Amygdala (tissue), 56 donors: ENCODE measurements at places on chromosomes 11 and 22.
A peak's percentile ranks its signal among the peaks of the same experiment; 100 is the strongest.

- no peak for DNase-seq
Measured at GRCh38 chr11:87022254-87022653, 15.5 kb upstream of the TMEM135 start.

- no peak for DNase-seq
Measured at GRCh38 chr11:34030382-34030781, 21.1 kb upstream of the CAPRIN1 start.

GRCh38 chr11:29432719-29433325 is 584.0 kb downstream of the KCNA4 start:
- no peak for DNase-seq

DNA sequence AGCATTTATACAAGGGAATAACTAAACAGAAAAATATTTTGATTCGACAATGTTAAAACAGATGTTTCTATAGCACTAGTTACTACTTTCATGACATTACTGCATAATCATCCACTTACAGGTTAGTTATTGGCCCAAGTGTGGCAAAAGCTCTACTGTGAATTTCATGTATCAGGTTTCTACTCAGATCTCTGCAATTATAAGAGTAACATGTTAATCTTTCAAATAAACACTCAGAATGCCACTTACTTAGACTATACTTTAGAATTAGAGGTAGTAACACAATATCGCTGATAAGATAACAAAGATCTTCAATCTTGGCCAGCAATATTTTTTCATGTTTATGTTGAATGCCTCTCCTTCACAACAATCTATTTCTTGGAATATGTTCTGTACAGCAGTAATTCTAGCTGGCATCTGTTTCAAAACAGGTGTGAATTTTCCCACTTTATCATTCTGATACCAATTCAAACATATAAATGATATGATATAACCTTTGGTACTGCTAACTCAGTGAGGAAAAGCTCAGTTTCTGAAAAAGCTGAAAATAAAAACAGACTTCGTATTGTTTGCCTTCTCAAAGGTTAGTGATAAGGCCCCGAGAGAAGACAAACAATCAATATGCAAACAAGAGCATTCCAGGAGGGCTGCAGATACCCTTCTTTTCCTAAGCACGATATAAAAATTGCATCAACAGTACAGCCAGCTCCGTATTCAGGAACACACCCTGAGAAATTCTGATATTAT is 11.0 kb upstream of the CCDC34 start:
- no peak for DNase-seq

- DNase-seq: no peak
Measured at GRCh38 chr22:45203150-45203951, 37.3 kb downstream of the KIAA0930 start.

DNA sequence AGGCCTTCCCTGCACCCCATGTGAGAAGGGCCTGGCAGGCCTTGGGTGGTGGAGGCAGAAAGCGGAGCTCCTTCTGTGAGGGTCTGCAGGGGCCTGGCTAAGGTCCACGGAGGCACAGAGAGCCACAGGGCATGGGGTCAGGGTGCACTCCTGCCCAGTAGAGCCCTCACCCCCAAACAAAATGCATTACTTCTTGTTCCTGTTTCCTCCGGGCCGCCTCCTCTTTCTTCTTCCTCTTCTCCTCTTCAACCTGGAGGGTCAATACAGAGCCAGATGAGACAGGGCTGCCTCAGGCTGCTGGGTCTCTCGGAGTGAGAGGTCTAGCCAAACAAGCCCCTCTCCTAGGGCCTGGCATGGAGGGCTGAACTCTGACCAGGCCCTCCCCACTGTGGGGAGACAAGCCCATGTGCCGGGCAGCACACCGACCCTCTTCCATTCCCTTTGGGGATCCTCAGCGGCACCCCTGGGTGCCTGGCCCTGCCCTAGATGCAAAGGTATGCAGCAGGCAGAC is 10.3 kb upstream of the NAP1L4 start:
- DNase-seq: no peak

DNA sequence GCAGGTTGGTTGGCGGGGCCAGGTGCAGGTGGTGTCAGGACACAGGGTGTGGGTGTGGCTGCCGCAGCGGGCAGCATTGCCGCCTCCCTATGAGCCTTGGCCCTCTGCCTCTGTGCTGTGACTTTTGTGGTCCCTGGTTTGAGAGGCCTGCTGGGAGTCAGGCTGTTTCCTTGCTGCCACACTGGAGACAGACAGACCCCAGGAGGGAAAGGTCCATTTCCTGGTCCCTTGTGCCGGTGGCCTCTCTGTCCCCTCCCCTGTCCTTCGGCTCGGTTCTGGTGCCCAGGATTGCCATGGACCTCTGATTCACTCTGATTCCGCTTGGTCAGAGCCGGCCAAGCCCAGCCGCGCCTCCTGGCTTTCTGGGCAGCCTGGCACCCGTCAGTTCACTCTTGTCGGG is 196.9 kb downstream of the TBC1D22A start:
- no peak for DNase-seq

GRCh38 chr22:31049815-31050420 is 31.2 kb upstream of the SMTN start:
- DNase-seq: no peak

- no peak for DNase-seq
Measured at GRCh38 chr11:4763096-4763495, 6.6 kb downstream of the OR51F1 start.

DNA sequence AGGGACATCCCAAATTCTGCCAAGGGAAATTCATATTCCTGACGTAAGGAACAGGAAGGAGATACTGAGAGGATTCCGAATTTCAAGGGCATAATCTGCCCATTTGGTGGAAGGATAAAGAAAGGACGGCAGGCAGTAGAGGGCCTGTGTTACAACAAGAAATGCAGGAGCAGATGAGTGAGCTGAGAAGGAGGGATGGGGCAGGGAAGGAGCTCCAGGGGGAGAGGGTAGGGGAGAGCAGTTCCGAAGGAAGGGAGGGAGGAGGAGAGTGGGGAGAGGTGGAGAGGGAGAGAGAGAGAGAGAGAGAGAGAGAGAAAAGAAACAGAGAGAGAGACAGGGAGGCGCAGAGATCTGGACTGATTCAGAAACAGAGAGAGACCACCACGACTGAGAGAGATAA is 843 bp downstream of the OPCML start:
- DNase-seq: no peak

GRCh38 chr11:1360835-1361357 is 28.8 kb upstream of the BRSK2 start:
- DNase-seq: no peak

DNA sequence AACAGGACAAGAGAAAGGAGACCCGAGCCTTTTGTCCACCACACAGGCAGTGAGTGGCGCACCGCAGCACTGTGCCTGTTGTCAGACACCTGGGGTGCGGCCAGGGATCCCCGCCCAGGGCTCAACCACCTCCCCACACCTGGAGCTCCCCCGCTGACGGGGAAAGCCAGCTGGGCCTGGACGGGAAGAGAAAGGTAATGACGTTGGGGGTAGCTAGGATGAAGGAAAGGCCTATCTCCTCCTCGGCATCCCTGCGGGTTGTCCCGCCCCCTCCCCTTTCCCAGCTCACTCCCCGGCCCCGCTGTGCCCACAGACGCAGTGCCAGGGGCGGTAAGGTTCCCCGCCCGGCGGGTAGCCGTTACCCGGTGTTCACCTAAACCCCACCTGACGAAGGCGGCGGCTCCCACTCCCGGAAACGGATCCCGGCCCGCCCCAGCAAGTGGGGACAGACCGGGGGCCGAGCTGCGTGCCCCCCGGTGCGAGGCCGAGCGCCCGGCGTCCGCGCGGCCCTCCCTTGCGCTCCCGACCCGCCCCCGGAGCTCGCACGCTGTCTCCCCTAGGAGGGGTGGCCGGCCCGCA is 495 bp downstream of the HYOU1 start:
- peak; percentile 15 for DNase-seq

GRCh38 chr22:24289114-24289513 is 18.5 kb downstream of the SPECC1L start:
- DNase-seq: no peak

DNA sequence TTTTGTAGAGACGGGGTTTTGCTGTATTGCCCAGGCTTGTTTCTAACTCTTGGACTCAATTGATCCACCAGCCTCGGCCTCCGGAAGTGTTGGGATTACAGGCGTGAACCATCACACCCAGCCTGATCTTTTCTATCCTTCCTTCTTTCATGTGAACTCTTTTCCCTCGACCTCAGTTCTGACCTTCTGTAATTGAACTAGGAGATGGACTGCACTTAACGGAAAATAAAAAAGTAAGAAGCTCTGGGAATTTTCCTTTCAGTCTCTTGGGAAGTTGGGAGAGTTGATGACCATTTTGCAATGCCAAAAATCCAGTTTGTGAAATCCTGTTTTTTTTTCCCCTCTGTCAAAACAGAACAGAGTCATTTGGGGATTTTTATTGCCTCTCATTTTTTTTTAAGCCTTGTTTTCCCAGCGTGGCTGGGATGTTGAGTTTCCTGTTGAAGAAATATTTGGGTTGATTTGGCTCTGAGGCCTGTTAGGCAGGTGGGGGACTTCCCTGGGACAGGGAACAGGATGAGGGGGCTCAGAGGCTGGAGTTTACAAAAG is 26.9 kb upstream of the CYB5R3 start:
- DNase-seq: no peak

DNA sequence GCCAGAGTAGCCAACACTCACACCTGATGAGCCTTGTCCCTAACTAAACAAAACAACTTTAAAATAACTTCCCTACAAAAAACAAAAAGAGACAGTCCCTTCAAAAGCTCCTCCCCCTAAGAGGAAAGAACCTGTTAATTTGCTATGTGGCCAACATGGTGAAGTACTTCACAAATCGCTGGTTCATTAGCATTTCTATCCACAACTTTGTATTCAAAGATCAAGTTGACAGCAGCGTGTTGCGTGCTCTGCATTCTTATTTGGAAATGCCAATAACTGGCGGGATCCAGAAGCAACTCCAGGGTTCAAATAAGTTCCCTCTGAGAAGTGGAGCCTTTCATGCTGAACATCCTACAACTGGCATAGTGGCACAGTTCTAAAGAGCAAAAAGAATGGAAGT is 48.6 kb downstream of the CADM1 start:
- no peak for DNase-seq

GRCh38 chr11:64720640-64721358 is 2.2 kb downstream of the NRXN2 start:
- DNase-seq: no peak

DNA sequence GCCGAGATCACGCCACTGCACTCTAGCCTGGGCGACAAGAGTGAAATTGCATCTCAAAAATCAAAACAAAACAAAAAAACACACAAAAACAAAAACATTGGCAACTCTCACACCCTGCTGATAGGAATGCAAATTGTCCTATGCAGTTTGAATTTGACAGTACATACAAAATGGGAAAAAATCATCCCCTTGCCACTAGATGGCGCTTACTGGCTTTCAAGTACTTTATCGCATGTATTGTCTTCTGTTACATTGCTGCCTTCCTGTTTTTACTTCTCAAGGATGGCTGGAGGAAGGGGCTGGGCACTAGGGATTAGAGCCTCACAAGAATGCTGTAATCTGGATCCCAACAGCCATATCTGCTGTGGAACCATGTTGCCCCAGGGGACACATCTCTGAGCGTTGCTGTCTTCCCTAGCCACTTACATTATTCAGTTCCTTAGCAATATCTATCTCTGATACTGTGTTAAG is 59.4 kb upstream of the A4GALT start:
- DNase-seq: no peak

GRCh38 chr22:31629741-31630184 is 32.3 kb downstream of the PISD start:
- DNase-seq: no peak

DNA sequence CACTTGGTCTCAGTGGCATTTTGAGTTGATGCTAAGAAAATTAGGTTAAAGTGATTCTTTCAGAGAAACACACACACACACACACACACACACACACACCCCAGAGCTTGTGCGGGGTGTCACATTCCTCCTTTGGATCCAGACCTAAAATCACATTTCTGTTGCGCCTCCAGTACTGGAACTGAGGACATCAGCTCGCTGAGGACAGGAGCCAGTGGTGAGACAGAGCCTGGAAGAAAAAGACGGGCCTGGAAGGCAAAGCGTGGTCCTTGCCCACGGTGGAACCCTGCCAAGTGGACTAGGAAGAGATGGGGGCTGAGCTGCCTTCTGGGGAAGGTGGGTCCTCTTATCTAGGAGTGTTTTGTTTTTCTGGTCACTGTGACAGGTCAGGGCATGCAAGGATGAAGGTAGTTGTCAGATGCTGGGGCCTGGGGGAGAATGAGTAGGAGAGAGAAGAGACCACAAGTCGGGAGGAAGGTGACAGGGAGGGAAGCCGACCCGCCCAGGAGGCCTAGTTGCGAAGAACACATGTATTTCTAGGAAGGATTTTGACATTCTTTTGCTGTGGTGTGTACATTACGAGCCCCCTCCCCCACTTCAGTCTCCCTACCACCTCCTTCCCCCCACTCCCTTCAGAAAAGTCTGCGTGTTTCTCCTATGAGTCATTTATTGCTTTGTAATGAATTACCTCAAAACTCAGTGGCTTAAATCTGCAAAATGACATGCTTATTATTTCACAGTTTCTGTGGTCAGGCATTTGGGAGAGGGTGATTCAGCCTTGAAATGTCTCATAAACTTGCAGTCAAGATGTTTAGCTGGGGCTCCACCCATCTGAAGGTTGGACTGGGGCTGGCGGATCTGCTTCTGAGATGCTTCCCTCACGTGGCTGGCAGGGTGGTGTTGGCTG is 4.8 kb upstream of the ELFN2 start:
- DNase-seq: no peak

GRCh38 chr11:95575517-95575916 is 214.1 kb downstream of the FAM76B start:
- no peak for DNase-seq

- DNase-seq: no peak
Measured at GRCh38 chr11:126874276-126874675, 126.3 kb downstream of the KIRREL3 start.

DNA sequence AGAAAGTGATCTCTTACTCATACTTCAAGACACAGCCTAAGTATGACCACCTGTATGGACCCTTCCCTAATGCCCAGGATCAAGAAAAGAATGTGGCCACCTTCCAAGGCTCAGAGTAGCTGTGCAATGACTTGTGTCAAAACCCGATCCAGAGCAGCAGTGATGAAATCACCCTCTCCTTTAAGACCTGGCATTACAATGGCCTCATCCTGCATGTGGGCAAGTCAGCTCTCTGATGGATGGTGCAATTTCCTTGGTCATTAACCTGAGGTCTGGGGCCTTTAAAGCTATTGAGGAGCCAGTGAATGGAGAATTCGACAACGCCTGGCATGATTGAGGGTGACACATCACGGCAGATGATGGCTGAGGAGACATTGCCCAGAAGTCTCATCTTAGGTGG is 9.1 kb upstream of the TUBA8 start:
- no peak for DNase-seq

DNA sequence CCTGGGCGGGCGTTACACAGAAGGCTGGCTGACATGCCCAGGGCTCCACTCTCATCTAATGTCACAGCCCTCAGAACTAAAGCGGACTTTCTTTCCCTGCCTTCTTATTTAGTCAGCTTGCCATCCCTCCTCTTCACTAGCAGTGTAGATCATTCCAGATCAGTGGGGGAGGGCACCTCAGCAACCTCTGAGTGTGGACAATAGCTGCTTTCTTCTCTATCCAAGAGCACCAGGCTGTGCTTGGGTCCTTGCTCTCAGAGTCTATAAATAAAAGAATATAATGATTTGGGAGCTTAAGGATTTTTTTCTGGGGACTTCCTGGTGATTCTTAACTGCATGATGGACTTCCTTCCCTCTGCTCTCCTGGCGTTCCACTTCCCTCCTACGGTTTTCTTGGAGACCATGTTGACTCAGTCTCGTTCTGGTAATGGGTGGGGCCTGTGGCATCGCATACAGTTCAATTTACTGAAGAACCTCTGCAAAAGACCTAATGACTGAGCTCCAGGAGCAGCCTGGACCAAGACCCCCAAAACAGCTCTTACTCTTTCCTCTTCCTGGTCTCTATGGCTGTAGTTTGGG is 2.9 kb upstream of the HMBS start:
- DNase-seq: peak; percentile 37

- no peak for DNase-seq
Measured at GRCh38 chr11:126482586-126483108, 127.2 kb downstream of the ST3GAL4 start.
